RCC 7860 (cell line): ENCODE measurements at places on chromosomes 1 and 21.

GRCh38 chr1:116674751-116675150 lies 7.2 kb upstream of the IGSF3 start:
- no peak for DNase-seq

GRCh38 chr1:44512313-44512885 lies 107.3 kb downstream of the RNF220 start:
- no peak for DNase-seq

GRCh38 chr1:22262583-22262982 lies 119.7 kb upstream of the WNT4 start:
- DNase-seq, result no peak

- DNase-seq, result no peak
These were observed 22.5 kb downstream of the SESN2 start for GRCh38 chr1:28281608-28282425.

- DNase-seq, result no peak
These were observed 92.2 kb downstream of the GRIK3 start for GRCh38 chr1:36942148-36942547.

DNA sequence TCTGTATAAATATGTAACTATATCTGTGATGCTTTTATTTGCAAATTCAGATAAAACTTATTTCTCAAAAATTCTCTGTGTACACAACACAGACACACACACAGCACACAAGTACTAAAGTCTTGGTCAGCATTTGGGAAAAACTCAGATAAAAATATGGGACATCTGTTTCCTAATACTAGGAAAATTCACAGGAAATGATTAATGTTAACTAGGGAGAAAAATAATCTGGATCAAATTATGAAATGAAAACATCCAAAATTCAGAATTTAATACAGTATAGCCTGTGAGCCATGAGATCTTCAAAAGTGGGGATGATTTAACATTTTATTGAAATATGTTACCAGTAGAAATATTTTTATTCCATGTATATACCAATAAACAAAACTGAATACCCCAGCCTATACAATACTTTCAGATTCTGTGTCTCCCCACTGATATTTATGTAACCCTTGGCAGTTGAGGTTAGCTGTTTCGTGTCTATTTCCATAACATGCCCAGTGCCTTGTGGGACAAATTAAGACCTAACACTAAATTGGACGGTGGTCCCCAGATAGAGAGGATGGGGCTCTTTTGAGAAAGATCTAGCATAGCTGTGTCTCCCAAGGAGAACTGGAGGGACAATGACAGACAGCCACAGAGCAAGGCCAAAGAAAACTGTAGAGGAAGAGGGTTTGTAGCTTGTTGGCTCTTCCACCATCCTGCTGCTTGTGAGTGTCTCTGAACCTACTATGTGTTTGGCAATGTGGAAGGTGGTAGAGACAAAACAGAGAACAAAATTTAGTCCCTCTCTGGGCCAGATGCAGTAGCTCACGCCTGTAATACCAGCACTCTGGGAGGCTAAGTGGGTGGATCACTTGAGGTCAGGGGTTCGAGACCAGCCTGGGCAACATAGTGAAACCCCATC lies 47.2 kb downstream of the GNG12 start:
- DNase-seq, result no peak

DNA sequence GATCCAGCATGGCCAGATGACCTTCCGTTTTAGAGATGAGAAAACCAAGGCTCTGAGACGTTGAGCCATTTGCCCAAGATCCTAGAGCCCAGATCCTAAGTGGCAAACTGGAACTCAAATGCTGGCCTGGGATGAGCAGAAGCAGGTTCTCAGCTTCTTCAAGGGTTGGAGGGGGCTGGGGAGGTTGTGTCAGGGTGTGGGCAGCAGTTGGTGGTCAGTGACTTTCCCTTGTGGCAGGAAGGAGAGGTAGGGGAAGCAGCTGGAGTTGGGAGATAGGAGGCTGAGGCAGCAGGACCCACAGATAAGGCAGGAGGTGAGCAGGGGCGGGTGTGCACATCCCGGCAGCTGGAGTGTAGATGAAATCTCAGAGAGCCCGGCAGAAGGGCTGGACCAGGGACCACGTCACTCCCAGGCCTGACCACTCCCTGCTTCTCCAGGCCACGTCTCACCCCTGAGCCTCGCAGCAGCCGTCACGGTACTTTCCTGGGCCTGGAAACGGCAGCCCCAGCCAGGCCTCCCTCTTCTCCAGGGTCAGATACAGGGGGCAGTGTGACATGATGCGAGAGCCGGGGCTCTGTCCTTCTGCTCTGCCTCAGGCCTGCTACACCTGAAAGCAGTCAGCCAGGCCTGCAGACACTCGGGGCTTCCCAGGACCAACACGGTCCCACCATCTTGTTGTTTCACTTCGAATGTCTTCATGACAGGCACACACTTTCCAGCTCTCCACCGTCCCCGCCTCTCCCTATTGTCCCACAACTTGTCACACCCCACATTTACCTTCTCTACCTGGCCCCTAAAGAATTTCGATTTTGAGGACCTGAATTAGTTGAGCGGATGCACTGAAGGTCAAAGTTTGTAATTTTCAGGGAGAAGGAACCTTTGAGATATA lies 11.5 kb upstream of the LAPTM5 start:
- DNase-seq, result no peak

- no peak for DNase-seq
These were observed 10.1 kb upstream of the TFF1 start for GRCh38 chr21:42376338-42376982.

GRCh38 chr1:30914587-30914922 lies 6.0 kb upstream of the SDC3 start:
- no peak for DNase-seq
